NCI-H774 (cell line): ENCODE measurements at places on chromosomes 16 and 17.

DNA sequence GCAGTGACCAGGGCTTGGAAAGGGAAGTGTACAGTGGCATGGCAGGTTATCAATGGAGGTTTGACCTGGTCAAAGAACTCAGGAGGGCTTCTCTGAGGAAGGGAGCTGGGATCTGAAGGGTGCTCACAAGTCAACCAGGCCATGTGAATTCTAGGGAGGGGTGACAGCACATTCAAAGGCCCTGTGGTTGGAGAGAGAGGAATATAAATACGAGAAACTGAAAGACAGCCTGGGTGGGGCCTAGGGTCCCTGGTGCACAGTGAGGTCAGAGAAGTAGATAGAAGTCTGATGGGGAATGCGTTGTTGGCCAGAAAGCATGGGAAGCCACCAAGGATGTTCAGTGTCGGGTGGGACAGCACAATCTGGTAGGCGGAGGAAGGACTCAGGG lies 210.8 kb downstream of the KATNIP start:
- no peak for DNase-seq

DNA sequence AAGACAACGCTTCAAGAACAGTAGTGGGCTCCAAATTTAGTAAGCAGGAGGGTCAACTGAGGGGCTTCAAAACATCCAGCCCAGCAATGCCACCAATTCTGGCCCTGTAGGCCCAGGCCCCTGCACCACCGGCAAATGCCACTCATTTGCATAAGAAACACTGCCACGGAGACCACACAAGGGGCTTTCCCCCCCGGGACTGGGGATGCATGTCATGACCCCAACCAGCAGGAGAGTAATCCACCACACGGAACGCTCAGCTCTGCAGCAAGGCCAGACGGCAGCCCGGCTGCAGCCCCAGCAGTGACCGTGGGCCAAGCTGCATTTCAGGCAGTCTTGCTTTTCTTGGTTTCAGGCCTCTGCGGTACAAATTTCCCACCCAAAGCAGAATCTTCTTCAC lies 14.1 kb downstream of the TMEM11 start:
- DNase-seq = no peak

- no peak for DNase-seq
Measured at GRCh38 chr16:16008666-16009065, 59.2 kb downstream of the ABCC1 start.

DNA sequence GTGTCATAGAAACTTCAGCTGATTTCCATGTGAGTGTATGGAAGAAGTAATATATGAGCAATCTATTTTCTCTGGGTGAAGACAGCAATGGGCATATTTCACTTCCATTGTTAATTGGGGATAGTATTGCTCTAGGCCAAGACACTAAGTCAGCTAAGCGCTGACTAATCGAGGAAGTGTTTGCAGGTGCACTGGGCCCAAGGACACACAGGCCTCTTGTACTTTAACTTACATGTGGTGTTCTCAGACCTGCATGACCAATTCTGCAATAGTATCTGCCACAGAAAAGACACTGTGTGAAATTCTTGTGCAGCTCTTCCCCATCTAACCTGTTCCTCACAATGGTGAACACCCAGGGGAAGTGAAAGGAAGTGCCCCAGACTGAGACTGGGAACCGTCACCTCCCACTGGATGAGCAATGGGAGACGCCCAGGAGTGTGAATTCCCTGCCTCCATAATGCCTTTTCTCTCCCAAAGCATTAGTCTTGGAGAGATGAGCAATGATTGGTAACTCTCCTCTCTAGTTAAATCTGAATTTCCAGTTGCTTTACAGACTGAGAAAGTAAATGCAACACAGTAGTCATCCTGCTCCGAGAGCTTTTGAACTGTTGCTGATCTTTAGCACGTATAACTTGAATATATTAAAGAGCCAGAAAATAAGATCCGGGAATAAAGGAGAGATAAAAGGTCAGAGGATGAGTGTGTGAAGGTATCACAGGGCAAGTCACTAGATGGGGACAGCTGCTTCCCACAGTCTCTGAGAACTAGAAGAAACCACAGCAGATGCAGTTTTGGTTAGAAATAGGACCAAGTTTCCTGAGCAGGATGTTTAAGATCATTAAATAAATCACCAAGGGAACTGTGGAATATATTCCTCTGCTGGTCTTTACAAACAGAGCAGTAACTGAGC lies 82.6 kb downstream of the CDK5R1 start:
- DNase-seq = no peak

DNA sequence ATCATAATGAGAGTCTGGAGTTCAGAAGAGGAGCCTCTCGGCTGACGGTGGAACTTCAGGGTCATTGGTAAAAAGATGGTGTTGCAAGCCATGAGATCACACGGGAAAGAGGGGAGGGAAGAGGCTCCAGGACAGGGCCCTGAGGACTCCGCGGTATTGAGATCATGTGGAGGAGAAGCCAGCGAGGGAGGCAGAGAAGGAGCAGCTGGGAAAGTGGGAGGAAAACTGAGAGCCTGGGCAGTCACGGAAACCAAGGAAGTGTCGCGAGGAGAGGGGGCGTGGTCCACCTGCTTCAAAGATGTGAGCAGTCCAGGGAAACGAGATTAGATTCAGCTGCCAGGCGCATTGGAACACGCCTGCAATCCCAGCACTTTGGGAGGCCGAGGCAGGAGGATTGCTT lies 27.7 kb upstream of the SBK1 start:
- DNase-seq = no peak

GRCh38 chr17:63516910-63517824 lies 6.0 kb upstream of the KCNH6 start:
- no peak for DNase-seq

GRCh38 chr17:6706996-6707395 lies 6.2 kb downstream of the SLC13A5 start:
- no peak for DNase-seq

DNA sequence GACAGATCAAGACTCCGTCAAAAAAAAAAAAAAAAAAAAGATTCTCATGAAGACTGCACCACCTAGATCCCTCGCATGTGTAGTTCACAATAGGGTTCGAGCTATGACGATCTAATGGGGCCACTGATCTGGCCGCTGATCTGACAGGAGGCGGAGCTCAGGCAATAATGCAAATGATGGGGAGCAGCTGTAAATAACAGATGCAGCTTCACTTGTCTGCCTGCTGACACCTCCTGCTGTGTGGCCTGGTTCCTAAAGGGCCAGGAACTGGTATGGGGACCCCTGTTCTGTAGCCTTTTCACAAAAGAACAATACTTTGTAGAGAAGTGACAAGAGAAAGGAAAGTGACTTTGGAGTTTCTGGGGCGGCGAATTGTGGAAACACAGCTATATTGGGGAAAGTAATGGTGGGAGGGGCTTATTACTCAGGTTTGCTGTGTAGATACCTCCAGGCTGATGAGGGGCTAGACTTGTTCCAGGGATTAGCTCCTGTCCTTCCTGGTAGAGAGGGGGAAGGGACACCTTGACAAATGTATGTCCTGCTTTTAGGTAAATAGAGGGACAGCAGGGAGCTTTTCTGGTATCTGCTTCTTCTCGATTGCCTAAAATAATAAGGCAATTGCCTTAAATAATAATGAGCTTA lies 57.1 kb downstream of the HAPSTR1 start:
- DNase-seq = no peak

DNA sequence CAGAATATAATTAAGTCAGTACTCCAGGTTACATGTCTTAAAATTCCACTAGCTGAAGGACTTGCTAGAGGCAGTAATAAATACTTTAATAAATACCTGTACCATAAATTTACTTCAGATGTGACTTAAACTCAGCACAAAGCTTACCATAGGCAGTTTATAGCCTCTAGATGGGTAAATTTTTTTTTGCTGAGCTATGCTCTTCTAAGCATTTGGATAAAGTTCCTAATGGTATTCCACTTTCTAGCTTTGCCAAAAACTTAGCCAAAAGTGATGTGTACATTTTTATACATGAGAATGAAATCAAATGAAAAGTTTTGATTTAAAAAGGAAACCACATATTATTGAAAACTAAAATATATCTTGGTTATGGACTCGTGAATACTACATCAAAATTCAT lies 63.7 kb upstream of the DHX40 start:
- DNase-seq = no peak

DNA sequence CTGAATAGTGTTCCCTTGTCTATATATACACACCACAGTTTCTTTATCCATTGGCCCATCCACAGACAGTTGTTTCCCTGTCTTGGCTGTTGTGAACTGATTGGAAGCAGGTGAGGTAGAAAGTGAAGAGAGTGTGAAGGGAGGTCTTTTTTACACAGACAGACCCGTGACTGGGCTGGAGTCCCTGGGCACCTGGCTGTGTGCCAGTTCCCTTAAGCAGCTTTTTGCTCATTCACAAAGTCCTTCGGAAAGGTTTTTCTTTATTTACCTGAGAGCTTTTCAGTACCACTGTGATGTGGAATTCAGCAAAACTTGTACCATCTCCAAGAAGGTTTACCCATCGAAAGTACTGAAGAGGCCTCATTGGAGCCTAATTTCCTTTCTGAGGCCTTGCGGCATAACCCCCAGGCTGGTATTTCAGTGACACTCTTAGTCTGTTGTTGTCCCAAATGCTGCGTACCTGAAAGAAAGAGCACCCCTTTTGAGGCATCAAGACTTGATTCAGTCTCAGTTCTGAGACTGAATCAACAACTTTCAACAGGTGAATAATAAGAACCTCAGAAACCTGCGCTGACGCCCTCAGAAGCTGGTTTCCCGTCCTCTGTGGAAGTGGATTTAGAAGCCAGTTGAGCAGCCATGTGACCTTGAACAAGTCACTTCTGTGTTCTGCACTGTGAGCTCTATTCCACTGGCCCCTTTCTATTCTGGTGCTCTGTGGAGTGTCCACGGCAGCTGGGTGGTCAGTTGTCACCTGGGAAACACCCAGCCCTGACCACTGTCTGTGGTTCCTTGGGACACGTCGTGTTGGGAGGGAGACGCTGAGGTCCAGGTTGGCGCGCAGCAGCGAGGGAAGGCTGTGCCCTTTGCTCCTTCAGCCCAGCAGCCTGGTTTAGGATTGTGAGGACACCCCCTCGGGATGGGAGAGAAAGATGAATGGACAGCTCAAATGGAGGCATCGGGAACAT lies 53.9 kb upstream of the CRISPLD2 start:
- no peak for DNase-seq

DNA sequence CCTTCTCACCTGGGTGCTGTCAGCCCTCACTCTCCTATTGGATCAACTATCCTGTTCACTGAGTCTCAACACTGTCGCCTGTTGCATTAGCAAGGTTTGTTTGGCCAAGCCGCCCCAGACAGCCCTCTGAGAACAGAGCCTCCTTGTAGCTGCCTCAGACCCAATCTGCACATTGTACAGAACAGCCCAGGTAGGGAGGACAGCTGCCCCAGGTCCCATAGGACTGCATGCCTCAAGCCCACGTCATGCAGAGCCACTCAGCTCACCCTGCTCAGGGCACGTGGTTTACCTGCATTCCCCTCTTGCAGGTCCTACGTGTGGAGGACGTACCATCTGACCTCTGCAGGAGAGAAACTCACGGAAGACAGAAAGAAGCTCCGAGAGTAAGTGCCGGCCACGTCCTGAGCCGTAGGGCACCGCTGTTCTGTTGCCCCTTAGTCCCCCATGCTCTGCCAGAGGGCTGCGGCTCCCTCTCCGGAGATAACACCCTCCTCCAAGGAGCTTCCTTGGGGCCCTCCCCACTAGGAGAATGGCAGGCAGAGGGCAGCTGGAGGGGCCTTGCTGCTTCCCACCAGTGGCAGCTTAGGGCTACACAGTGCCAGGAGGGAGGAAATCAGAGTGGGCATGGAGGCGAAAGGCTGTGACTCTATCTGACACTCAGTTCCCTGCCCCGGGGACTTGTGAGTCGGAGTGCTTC lies 2.8 kb downstream of the SNRNP25 start:
- no peak for DNase-seq

DNA sequence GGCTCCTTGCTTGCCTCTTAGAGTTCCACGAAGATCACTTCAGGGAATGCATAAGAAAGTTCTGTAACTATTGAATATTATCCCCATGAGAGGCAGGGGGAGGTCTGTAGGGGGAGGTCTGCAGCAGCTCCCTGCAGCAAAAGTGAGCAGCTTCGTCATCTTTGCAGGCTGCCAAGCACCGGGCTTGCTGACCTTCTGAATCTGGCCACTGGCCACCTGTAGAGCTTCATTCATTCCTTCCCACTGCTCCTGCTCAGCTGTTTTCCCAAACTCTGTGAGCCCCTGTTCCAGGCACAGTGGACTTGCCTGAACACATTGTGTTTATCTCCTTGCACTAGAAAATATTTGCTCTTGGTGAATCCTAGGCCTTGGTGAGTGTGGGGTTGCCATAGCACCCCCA lies 443.3 kb downstream of the HAPSTR1 start:
- DNase-seq = no peak

- DNase-seq = no peak
Measured at GRCh38 chr16:66103211-66103610, 263.3 kb upstream of the CDH5 start.

GRCh38 chr16:30736995-30737793 lies 11.0 kb upstream of the PHKG2 start:
- DNase-seq = no peak

DNA sequence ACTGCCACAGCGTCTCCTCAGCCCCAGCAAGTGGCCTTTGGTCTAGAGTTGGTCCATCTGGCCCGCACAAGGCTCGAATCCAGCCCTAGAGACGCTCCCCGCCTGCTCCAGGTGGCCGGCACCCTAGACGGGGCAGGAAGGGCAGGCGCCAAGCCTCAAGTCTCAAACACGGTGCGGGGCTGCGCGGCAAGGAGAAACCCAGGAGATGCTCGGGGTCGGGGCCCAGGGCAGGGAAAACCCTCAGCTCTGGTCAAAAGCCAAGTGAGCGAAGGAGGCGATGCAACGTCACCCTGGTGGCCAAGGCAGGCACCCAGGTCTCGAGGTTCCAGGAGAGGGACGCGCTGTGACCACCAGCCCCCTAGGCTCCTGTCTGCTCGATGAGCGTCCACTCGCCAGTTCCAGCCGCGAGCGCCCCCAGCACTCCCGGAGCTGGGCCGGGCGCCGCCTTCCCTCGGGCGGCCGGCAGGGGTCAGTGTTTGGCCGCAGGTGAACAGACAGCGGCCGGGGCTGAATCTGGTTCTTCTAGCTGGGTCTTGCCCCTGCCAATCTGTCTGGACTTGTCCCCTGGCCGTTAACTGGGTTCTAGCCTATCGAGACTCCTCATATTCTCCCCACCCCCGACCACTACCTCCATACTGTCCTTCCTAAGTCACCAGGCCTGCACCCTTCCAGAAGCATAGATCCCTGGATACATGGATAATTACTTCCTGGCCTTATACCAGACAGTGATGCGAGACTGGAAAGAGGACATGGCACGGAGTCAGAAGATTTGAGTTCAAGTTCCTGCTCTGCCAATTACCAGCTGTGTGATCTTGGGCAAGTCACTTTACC lies 44.0 kb downstream of the PRAC1 start:
- peak; percentile 76 for DNase-seq

DNA sequence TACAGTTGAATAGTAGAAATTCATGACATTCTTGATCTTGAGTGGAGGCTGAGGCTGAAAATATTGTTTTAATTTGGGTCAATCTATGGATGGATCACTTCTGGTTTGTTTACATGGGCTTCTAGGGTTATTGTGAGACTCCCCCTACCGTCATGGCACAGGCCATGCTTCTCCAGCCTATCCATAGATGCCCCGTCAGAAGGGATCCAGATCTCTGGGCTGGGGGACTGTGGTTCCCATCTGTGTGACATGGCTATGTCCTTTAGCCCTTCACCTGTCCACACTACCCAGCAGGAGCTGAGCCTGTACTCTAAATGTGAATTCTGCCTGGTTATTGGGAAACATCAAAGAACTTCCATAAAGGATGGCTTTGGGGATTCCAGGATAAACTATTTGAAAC lies 160.4 kb downstream of the ABCC12 start:
- no peak for DNase-seq

- no peak for DNase-seq
Measured at GRCh38 chr16:31216422-31217135, at the start of gene PYDC1. TSS of gene PYDC1 (minus strand) at chr16:31217135. CDS start at chr16:31217028, 107 bp downstream.

- DNase-seq = no peak
Measured at GRCh38 chr16:9176547-9177418, 85.3 kb downstream of the HAPSTR1 start.
